ENCODE measurements at places on chromosomes 6 and 20.

- DNase-seq, result no peak
These were observed 12.5 kb downstream of the AGPAT4 start for GRCh38 chr6:161261325-161261724.

GRCh38 chr20:4195499-4195898 lies 180.1 kb upstream of the RNF24 start:
- no peak for DNase-seq

- no peak for DNase-seq
These were observed 94.9 kb downstream of the CEBPB start for GRCh38 chr20:50285376-50286173.

DNA sequence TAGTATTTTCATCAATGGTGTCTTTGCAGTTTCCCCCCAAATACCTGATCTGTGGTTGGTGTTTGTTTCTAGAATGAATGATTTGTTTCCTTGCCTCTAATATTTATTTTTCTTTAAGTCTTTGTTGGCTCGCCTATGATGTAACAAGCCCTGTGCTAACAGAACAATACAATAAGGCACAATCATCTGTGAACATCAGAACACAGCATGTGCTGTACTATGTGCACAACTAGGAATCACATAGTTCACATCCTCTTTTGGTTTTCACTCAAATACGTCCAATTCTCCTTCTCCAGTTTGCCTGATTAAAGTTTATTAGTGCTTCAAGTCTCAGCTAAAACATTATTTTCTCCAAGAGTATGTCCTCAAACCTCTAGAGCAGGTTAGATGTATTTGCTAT lies 613.1 kb downstream of the EPHA7 start:
- no peak for DNase-seq

DNA sequence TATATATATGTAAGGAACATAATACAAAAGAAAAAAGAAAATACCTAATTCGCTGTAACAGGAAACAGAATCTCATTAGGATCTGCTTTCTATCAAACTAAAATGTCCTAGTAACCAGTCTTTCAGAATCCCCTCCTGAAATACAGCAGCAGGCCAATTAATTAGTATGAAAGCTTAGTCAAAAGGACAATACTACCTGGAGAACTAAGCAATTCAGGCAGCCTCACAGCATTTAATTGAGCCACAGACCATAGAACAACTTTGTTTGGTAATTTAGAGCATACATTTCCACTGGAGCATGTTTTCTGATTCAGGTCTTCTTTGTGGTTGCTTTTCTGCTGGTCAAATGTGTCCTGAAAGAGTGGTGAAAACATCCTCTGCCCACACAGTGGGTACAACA lies 516.0 kb downstream of the LMBRD1 start:
- no peak for DNase-seq

DNA sequence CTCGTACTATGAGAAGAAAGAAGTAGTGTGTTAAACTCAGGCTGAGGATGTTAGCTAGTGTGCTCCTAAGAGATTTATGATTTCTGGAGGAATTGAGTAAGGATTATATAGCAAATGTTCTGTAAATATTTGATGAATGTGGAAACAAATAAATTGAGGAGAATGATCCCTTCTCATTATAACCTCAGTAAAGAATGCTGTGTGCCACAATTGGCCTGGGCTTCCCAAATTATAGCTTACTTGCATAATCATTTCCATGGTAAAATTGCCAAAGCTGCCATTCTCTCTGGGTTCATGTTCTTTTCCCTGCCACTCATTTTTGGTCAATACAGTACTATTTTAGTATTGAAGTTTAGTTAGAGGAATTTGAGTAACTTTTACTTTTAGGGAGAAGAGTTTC lies 128.5 kb downstream of the FLRT3 start:
- no peak for DNase-seq

GRCh38 chr20:23037017-23037481 lies 1.9 kb downstream of the SSTR4 start:
- no peak for DNase-seq

- no peak for DNase-seq
These were observed 113.0 kb upstream of the CEP162 start for GRCh38 chr6:84340422-84340821.

DNA sequence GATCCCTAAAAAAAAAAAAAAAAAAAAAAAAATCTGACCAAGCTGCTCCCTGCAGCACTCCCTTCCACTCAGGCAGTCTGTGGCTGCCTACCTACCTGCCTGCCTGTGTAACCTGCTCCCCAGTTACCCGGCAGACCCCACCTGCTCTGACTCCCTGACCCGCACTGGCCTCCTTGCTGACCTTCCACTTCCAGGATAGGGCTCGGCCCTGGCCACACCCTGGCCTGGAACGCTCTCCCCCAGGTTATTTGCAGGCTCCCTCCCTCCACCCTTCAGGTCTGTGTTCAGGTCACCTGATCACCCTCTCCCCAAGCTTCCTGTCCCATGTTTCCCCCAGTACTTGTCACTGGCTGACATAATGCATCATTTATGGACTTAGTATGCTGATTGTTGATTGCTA lies 134.3 kb downstream of the SLC23A2 start:
- DNase-seq, result no peak

DNA sequence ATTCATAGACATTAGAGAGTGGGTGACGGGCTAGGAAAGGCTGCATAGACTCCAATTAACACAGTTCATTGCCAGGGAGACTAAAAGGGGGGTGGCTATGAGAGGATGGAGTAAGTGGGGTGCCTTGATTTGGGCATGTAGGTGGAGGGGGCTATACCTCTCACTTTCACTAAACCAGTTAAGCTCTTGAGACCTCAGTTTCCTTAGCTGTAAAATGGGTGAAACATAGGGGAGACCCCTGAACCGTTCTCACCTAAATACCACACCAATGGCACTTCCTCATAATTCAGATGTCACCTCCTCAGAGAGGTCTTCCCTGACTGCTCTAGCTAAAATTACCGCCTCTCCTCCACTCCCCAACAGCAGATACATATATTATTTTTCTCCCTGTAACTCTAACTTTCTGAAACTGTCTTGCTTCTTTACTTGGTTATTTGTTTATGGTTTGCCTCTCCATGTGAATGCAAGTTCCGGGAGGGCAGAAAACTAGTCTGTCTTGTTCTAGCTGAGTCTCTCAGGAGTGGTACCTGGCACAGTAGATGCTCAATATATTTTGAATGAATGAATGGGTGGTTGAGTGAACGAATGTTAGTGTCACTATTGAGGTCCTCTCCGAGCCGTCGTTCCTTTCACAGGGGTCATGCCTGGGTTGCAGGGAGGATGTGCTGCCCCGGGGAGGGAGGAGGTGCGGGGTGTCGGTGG lies 615 bp upstream of the EYA2 start:
- DNase-seq, result no peak

GRCh38 chr6:34055223-34055933 lies 90.5 kb downstream of the GRM4 start:
- peak; percentile 19 for DNase-seq

- no peak for DNase-seq
These were observed 489.6 kb downstream of the BMP2 start for GRCh38 chr20:7257099-7257498.

- no peak for DNase-seq
These were observed 176.5 kb downstream of the CENPW start for GRCh38 chr6:126516411-126516810.

DNA sequence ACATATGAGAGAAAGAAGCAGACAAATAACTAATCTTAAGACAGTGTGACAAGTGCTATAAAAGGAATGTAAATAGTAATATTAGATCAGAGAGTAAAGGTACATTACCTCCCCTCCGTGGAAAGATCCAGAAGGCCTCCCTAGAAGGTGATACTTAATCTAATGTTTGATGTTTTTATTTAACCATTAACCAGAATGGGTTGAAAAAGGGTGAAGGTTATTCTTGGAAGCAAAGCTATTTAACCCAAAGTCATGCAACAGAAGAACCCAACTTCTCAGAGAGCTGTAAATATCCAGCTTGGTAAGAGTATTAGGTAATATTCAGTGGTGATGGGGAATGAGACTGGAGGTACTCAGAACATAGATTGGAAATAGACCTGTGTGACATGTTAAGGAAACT lies 68.0 kb upstream of the HIVEP1 start:
- DNase-seq, result no peak

DNA sequence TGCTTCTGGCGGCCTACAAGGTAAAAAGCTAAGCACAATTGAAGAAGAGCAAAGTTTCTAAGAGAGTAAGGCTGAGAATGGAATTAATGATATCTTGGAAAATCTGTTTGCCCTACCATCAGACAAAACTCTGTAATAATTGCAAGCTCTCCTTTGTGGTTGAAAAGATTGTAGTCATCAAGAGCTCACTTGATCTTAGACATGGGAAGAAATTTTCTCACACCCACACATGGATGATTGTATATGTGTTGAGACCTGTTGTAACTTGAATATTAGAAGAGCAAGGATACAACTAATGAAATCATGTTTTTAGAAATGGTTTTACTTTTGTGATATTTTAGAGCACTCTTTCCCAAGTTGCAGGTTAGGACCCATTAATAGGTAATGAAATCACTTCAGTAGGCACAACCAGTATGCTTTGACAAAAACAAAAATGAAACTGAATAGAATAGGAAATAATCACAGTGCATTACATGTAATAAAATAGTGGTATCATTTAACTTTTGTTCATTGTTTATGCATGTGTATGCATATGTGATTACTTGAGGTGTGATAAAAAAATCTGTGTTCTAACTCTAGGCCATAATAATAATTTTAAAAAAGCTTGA lies 14.0 kb downstream of the DCBLD1 start:
- DNase-seq, result no peak

DNA sequence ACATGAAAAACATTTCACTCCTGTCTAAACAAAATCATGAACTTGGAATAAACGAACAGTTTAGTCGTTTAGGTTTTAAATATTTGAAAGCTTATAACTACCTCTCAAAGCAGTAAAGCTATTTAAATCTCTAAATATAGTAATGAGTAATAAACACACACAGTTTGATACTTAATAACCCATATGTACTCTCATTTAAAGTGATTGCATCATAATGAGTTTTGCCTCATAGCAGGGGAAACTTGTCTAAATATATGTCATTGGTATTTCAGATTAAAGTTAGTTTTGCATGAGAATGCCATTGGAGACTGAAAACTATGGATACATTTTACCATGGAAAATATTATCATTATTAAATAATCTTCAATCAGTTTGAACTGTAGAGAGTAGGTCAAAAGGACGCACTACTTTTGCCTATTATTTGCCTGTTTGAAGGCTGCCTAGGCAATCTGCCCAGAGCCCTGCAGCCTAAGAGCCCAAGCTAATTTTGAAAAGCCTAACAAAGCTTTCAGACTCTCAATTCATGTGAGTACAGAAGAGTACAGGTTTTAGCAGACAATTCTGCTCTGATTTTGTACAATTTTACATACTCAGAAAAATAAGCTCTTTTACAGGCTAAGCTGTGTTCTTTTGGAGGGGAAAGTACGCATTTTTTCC lies 632.8 kb downstream of the HACE1 start:
- DNase-seq, result no peak

DNA sequence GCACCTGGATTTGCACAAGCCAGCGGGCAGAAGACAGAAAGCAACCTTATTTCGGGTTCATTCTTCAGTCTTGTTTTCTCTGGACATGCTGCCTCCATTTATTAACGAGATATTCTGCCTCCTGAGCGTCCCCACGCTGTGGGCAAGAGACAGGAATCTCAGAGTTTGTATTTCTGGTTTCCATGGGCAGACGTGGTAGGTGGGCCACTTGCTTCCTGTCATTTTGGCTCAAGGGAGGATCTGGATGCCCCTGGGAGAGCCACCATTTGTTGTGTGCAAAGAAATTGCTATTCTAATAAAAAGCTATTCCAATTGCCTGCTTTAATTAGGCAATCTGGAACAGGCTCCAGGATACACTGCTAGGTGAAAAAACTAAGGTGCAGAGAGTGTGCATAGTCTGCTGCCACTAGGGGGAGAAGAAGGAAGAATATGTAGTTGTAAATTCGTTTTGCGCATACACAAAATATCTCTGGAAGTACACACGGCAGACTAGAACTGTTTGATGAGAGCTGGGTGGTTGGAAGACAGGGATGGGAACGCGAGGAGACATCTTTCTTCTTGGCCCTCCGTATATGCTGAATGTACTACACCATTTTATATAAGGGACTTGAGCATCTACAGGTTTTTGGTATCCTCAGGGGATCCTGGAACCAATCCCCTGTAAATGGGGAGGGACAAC lies 30.1 kb upstream of the SLC16A10 start:
- peak; percentile 12 for DNase-seq

GRCh38 chr6:30804333-30804732 lies 60.0 kb upstream of the IER3 start:
- no peak for DNase-seq

DNA sequence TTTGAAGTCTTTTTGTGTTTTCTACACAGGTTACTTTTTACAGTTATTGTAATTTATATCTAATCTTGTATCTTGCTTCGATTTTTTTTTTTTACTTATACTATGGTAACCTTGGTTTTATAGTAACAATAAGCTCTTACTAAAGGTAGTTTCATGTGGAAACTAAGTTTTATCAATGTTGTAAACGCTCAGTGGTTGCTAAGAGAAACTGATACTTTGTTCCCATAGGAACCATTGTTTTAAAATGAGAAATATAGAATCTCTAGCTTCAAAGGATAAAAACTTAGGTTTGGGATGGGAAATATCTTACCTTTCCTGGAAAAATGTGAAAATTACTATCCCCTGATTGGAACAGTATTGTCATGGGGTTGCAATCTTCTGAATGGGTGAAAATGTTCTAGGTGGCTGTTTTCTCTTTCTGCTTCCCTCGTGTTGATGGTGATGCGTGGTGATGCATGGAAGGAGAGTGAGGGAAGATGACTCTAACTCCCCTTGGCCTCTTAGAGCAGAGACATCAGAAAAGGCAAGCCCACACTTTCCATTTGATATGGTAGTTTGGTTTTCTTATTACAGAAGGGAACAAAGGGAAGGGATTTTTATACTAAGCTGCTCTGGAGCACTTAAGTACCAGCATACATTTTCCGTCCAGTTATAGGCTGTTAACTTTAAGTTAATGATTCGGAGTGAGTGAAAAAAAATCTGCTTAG lies 23.5 kb upstream of the BACH2 start:
- DNase-seq, result no peak

- peak; percentile 92 for DNase-seq
These were observed 8.7 kb upstream of the ARMC12 start for GRCh38 chr6:35727935-35728682.

GRCh38 chr6:137625808-137626207 lies 131.6 kb upstream of the OLIG3 start:
- no peak for DNase-seq

DNA sequence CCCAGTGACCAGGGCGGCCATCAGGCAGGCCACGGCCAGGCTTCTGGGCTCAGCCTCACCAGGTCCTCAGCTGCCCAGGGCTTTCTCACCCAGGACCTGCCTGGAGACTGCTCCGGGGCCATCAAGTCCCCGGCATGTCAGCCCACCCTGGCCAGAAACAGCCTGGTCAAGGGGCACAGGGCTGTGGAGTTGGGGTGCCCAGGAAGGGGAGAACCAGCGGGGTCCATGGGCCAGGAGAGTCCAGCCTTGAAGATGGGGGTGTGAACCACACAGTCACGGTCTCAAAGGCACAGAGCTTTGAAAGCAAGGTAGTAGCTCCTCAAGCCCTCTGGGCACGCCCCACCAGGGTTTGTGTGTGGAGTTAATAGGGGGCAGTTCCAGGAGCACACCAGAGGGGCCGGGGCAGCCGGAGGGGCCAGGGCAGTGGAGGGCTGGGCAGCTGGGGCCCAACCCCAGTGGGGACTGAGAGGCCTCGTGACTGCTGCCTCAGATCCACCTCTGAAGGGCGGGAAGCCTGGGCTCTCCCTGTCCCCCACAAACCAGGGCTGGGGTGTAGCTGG lies 48.0 kb upstream of the BHLHE23 start:
- DNase-seq, result no peak
